ENCODE measurements at places on chromosomes 6 and 20. TPM values are rescaled to one million over a fixed set of nuclear protein-coding genes. Genes with fewer than 3 reads are reported as not detected.

GRCh38 chr6:167974640-167975344 lies 22.7 kb upstream of the KIF25 start:
- no peak for DNase-seq

DNA sequence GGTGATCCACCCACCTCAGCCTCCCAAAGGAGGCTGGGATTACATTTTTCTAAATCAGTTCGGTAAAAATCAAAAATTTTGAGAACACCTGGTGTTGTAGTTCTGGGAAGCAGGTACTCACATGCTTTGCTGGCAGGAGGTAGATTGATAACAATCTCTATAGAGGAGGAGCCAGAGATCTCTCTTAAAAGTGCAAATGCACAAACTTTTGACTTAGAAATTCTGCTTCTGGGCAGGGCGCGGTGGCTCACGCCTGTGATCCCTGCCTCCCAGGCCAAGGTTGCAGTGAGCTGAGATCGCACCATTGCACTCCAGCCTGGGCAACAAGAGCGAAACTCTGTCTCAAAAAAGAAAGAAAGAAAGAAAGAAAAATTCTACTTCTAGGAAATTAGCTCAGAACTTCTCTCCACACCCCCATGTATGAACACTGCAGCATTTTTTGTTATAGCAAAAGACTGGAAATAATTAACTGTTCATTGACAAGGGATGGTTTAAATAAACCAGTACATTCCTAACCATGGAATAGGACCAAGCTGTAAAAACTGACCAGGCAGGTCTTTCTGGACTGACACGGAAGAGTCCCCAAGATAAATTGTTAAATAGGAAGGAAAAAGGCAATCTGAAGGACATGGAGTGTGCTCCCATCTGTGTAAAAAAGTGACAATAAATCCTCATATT lies 14.4 kb upstream of the TRIB3 start:
- DNase-seq = no peak

GRCh38 chr6:148620579-148621298 lies 126.1 kb upstream of the UST start:
- no peak for DNase-seq

DNA sequence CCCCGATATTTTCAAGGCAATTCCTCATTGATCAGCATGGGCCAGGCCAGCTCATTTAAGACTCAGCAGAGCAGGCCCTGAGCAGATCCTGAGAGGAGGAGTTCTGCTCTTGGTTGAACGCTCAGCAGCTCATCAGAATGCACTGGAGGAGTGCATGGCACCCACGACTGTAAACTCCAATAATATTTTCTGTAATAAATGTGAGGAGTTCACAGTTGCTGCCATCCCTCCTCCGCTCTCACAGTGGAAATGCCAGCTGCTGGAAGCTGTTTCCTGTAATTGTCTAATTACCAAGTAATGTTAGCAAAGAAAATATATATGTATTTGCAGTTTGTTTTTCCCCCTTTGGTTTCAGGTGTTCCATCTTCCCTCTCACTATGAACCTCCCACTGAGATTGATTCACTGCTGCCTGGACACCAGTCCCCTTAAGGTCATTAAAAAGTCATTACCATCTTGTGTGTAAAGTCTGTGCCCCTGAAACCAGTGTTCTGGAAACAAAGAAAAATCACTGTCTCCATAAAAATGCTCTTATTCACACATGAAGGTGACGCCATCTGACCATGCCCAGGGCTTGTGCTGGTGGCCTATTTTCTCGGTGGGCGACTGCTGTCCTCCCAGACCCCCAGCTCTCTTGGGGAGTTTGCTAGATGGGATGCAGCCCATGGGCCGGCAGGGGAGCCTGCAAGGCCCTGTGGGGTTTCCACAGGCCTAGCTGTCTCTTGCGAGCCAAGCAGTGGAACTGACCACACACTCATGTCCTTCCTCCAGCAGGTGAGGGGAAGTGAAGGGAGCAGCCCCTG lies 374.2 kb downstream of the ZFAND3 start:
- peak; percentile 31 for DNase-seq

GRCh38 chr20:8709627-8710026 lies 359.3 kb upstream of the PLCB4 start:
- no peak for DNase-seq

- DNase-seq = no peak
These were observed 72.6 kb downstream of the SHPRH start for GRCh38 chr6:145891565-145891964.

- DNase-seq = no peak
These were observed 66.5 kb downstream of the MYLK4 start for GRCh38 chr6:2684103-2684749.

GRCh38 chr6:11224252-11224965 lies 8.1 kb downstream of the NEDD9 start:
- peak; percentile 89 for DNase-seq

GRCh38 chr6:138346302-138347195 lies 31.2 kb upstream of the SMIM28 start:
- DNase-seq = no peak

DNA sequence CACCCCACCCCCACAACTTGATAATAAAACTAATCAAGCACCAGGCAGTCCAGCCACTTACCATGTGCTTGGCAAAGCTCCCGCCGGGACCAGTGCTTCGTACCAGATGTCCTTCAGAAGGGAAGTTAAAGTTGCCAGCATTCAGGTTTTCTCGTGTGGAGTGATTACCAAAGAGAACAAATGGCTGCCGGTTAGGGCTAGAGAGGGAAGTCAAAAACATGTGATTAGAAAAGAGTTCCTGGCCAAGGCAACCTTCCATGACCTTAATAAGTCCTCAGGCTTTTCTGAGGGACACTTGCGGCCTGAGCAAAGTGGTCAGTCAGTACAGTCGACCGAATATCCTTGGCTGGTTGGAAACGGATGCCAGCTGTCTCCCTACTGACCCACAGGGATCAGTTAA lies 67.0 kb downstream of the DNAAF9 start:
- DNase-seq = no peak

DNA sequence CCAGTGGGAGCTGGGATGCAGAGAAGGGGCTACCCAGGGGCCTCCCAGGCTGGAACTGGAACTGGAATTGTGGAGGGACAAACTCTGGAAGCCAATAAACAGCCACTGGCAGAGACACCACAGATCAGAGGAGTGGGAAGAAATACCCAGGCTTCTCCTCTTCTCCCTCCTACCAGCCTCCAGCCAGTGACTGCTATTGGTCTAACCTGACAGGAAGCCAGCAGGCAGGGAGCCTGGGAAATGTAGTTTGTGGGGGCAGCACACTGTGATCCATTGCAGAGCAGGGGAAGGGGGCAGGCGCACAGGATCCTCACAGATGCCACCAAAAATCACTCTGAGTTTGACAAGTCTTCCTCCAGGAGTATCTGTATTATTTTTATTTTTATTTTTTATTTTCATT lies 12.1 kb upstream of the MLN start:
- no peak for DNase-seq

DNA sequence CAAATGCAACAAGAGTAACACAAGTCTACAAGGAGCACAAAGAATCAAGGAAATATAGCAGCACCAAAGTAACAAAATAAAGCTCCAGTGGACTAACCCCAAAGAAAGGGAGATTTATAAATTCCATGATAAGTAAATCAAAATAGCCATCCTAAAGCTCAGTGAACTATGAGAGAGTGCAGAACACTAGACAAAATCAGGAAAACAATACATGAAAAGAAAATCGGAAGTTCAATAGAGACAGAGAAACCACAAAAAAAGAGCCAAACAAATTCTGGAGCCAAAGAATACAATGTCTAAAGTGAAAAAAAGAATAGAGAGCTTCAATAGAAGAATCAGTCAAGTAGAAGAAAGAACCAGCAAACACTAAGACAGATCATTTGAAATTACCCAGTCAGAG lies 247.3 kb upstream of the TENT5A start:
- DNase-seq = no peak

- no peak for DNase-seq
These were observed 477.9 kb upstream of the FLRT3 start for GRCh38 chr20:14815340-14815739.

GRCh38 chr6:36075656-36076055 lies 48.0 kb downstream of the MAPK14 start:
- no peak for DNase-seq

- no peak for DNase-seq
These were observed 211.9 kb downstream of the HAO1 start for GRCh38 chr20:7728338-7728737.

GRCh38 chr6:146785001-146785585 lies 186.3 kb downstream of the ADGB start:
- no peak for DNase-seq

DNA sequence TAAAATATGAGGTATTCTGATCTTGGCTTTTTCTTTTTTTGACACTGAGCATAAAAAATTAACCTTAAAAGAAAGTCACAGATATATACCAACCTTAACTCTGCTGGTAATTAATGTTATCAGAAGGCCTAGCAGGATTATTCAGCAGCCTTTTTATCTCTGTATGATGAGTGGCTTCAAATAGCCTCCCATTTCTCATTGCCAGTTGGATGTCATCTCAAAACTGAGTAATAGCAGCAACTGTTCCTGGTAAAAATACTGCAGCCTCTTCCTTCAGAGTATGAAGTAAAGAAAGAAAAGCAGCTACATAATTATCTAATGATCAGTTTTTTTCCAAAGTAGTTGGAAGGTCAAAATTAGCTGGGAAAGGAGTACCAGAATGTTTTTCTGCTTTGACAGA lies 24.9 kb upstream of the HDGFL1 start:
- no peak for DNase-seq

DNA sequence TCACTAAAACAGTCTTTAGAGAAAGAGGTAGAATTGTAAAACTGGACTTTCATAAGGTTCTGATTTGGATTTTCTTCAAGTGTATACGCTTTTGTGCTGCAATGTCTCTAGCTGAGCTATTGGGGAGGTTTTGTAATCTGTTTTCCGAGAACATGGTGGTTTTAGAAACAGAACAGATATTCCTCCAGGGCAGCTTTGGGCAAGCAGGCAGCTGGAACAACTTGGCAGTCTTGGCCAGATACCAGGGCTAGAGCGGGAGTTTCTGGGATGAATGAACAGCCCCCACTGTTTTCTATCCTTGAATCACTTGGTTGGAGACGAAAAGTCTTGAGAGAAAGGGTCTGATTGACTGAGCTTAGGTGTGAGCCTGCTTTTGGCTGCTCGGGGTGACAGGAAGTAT lies 17.1 kb upstream of the ARMC2 start:
- DNase-seq = no peak

DNA sequence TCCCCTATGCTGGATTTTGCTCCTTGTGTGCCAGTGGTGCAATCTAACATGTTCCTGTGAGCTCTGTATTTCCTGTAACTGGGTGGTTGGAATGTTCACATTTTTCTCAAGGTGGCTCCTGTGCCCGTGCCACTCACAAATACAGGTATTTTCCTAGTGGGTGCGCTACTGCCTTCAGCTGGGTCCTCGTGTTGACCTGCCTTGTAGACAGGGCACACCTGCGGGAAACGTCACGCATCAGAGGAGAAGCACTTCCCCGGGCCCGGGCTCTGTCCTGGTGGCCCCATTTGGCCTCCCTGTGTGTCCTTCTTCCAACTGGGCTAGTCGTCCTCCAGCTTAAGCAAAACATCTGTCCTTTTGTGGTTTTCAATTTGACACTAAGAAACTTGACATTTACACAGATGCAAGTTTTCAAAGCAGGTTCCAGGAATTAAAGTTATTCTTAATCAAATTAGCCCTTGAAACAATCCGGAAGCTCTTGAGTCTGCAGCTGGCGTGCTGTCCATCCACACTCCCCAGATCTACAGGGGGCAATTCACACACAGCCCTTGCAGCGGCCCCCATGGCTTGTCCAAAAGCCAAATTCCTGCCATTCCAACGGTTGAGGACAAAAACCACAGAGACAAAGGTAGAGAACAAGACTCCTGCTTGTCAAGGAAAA lies 275.1 kb downstream of the CDC5L start:
- no peak for DNase-seq

DNA sequence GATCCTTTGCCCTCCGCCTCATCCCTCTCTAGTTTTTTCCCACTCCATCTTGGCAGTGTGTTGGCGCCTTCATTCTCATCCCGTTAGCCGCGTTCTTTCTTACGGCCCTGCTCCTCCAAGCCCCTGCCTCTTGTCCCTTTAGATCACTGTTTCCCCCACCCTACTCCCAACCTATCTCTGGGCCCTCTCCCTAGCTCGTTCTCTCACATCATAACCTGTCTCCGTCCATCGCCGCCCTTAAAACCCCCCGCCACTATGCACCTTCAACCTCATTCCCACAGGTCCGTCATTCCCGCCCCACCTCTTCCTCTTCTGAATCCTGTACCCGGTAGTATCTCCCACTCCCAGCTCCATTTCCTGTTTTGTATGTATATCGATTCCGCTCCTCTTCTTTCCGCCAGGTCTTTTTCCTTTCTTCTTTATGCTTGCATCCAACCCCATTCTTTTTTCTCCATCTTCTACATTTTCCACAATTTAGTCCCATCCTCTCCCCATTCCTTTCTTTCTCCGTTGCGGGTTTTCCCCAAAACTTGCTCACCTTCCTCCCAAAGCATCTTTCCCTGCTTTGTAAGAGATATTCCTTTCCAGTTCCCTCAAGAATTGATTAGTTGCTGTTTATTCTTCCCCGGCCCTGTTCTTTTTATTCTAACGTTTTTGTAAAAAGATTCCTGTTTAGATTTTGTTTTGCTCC lies 671 bp downstream of the EFHC1 start:
- no peak for DNase-seq

GRCh38 chr6:56708810-56709597 lies 66.3 kb upstream of the DST start:
- no peak for DNase-seq

DNA sequence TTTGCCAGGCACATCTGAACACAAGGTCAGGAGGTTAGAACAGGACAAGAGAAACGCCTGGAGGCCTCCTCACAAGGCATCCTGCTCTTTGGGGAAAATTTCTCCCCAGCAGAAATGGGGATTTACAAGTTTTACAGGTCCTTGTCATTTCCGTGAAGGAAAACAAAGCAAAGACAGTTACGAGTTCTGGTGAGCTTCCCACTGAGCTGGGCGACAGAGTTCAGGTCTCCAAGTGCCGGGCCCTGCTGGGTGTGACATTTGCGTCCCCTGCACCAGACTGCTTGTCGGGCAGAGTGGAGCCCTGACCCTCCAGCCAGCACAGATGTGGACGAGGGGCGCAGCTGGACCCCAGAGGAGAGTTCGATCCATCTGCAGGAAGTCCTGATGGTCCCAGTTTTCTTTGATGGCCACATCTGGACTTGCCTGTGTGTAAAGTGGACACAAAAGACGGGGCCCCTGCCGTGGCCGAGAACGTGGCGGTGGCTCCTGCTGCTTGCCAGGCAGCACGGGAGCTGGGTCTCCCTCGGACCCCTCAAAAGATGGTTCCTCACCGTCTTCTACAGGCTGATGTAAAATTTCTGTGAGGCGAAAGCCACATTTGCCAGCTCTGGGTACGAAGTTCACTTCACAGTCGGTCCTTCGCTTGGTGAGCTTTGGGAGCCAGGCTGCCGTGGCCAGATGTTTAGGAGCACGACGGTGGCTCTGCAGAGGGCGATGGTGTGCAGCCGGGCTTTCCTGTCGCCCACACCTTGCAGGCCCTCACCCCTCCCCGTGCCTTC lies 5.2 kb upstream of the ADRM1 start:
- no peak for DNase-seq

The RIPPLY2 gene
- not detected for total RNA-seq

The MAP3K4 gene
- 55.0 TPM for total RNA-seq

The ZFP57 gene
- total RNA-seq = 14.1 TPM

The UBR2 gene
- total RNA-seq = 27.5 TPM

The BPIFB3 gene
- not detected for total RNA-seq

The DDO gene
- total RNA-seq = not detected

The KIAA1755 gene
- not detected for total RNA-seq

The KHDRBS2 gene
- total RNA-seq = not detected

Measured in activated CD8-positive, alpha-beta memory T cell treated with anti-CD3 and anti-CD28 coated beads, Interleukin-2, amount 10 ng/mL, durations not matched to agents 7 days and 5 days (primary cell).